ENCODE measurements at places on chromosomes 2 and 18.

GRCh38 chr2:27571197-27571596 lies 11.6 kb upstream of the ZNF512 start:
- no peak for DNase-seq

DNA sequence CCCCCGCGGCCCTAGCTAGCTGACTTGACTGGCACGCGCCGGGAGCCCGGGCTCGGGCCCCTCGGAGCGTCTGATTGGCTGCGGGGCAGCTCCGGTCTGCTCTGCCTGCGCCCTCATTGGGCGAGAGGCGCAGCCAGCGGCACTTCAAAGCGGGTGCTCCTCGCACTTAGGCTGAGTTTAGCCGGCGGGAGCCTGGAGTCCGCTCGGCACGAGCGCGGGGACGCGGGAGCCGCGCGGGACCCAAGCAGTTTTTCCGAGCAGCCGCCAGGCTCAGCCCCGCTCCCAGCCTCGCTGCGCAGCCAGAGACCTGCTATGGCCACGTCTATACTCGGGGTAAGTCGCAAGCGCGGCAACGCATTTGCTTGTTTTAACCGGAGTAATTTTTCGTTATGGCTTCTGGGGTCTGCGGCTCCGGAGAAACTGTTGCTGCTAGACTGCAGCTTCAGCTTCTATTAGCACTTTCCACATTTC lies at the start of gene SP9:
Gene SP9 (plus strand): TSS at position 174 of the 471 bp plus-strand sequence. CDS start 139 bp downstream, at position 313.
- no peak for DNase-seq

DNA sequence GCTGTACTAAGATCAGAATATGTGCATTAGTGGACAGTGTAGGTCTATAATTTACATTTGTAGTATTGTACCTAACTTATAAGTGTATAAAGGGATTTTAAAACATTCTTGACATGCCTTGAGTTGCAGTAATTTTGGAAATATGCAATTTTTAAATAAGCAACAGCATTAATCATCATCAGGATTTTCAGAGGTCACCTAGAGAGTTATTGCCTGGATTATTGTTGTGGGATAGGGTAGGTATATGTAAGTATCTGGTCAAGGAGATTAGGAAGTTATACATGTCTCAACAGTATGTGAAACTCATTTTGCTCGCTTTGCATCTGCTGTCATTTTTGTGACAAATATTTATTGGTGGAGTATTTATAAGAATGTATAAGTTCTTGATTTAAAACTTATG lies 184.2 kb downstream of the WDR7 start:
- DNase-seq: no peak

- DNase-seq: peak; percentile 10
Measured at GRCh38 chr2:88919087-88919738, 227.7 kb downstream of the RPIA start.

GRCh38 chr2:10124538-10125045 lies 2.1 kb downstream of the RRM2 start:
- peak; percentile 79 for DNase-seq

DNA sequence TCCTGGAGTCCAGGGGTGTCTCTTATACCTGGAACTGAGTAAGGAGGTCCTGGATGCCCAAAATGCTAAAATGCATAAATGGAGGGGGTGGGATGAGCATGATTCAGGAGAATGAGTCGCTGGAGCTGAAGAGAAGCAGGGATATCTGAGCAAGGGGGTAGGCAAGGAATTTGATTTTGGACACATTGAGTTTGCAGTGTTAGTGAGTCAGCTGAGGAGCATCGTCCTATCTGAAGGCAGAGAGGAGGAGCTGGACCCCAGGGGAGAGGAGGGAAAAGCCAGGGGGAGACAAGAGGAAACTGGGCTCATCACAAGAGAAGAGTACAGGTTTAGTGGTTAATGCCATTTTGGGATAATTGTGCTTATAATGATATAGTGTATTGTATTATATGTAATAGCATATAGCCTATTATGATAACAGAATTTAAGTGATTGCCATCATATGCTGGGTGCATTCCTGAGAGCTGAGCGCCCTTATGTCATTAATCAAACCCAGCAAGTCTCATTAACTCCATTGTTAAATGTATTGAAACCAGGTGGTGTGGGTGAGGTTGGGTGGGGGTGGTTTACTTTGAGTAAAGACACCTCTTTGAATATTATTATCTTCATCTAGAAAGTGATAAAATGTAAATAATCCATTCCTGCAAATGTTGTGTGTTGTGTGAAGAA lies 12.4 kb downstream of the EHD3 start:
- no peak for DNase-seq

DNA sequence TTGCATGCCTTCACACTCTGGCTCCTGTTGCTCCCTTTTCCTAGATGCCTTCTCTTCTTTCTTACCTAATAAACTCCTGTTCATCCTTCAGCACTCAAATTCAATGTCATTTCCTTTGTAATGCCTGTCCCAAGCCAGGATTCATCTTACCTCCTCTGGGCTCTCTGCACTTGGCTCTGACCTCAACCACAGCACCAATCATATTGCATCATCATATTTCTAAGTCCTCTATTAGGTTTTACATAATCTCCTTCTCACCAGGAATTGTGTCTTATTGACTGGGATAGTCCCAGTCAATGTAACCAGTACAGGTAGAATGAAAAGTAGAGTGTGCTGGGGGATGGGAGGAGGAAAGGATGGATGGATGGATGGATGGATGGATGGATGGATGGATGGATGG lies 187.1 kb downstream of the NRP2 start:
- no peak for DNase-seq

DNA sequence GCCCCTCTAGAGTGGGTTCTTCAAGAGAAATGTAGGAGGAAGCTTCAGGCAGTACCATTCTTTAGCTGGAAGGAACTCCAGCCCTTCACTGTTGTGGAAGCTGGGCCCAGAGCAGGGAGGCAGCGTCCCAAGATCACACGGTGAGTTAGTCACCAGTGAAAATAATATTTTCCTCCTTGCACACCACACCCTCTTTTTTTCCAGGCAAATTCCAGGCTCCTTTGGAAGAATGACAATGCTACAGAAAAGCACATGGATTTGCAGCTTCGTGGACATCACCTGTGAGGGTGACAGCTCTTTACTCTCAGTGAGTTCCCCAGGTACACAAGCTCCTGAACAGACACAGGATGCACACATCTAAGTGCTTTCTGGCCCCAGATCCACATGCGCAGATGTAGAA lies 157.1 kb downstream of the COL6A3 start:
- no peak for DNase-seq

- no peak for DNase-seq
Measured at GRCh38 chr2:107078584-107078983, 192.6 kb upstream of the ST6GAL2 start.

DNA sequence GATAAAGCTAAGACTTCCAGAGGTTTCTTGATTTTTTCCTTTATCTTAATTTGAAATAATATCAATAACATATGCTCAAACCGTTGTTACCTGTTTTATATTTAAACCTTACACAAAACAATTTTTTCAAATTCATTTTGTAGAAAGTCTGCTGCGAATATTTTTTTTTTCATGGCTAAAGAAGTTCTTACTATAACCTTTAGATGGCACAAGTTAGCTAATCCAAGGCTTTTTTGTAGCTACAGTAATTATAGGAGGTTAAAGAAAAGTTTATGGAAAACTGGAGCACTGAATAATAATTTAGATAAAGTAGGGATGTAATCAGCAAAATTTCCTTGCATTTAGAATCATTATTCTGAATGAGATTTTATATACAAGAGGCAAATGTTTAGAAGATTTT lies 78.0 kb upstream of the PNPT1 start:
- peak; percentile 13 for DNase-seq

- no peak for DNase-seq
Measured at GRCh38 chr2:10350761-10351160, 48.1 kb downstream of the HPCAL1 start.

DNA sequence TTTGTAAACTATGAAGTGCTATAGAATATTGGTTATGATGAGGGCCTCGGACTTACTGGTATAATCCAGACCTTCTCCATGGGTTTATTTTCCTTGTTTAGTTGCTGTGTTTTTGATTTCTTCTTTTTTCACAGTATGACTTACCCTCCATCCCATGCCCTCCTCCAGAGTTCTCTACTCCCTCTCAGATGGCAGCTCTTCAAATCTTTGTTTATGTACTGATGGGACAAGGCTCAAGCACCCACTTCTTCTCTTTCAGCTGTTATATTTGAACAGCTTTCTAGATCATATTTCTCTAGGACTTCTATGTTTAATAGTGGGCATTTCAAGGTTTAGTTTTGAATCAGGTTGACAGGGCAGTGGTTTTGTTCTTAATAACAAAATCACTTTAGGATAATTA lies 43.9 kb downstream of the CLIP4 start:
- no peak for DNase-seq

- DNase-seq: no peak
Measured at GRCh38 chr2:197713271-197713670, 8.1 kb downstream of the MARS2 start.

DNA sequence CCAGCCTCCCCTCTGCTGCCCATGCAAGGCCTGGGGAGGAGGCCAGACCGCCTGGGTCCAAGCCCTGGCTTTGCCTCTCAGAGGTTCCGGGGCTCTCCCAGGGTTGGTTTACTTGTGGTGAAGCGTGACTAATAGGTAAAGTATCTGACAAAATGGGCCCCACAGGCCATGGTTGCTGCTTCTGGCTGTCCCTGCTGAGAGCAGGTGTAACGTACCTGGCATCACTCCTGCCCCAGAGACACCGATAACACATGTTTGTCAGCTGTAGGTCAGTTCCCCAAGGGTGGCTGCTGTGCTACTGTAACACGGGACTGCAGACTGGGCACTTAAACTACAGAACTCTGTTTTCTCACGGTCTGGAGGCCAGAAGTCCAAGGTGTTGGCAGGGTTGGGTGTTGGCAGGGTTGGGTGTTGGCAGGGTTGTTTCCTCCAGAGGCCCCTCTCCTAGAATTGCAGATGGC lies 34.1 kb downstream of the ODC1 start:
- DNase-seq: no peak

DNA sequence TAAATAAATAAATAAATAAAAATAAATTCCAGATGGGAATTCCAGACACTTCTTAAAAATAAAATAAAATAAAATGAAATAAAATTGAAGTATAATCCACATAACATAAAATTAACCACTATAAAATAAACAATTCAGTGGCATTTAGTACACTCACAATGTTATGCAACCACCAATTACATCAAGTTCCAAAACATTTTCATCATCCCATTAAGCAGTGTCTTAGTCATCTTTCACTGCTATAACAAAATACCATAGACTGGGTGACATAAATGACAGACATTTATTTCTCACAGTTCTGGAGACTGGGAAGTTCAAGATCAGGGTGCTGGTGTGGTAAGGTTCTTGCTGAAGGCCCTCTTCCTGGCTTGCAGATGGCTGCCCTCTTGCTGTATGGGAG lies 22.6 kb upstream of the PROKR1 start:
- DNase-seq: no peak

DNA sequence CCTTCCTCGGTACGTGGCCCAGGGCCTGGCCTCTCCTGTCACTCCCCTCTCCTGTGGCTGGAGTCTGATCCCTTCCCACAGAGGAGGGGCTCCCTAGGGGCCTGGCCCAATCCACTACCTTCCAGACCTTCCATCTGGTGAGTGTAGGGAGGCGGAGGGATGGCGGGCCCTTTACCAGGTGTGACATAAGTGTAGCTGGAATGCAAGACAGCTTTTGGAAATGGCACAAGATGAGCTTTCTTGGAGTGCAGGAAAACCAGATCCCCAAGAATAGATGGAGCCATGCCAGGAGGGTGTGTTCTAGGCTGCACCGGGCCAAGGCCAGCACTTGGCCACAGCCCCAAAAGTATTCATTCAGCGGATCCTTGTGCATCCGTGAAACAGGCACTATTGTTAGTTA lies 30.1 kb downstream of the IGFBP5 start:
- no peak for DNase-seq

DNA sequence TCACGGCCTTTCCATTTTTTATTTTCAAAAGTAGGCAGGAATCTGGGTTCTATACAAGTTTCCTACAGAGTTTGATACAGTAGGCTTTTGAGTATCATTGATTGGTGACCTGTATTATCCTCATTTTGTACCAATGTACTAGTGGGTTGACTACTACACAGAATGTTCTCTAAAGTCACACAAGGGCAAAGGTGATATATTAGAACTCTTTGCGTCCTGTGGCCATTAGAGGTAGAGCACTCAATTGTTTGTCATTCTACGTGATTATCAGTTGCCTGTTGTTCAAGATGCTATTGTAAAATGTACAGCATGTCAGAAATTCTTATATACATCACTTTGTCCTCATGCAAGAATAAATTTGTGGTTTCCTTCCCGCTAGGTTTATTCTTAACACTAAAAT lies 24.8 kb downstream of the WDR75 start:
- no peak for DNase-seq

- DNase-seq: no peak
Measured at GRCh38 chr2:37843556-37843955, 81.5 kb upstream of the RMDN2 start.

- DNase-seq: no peak
Measured at GRCh38 chr18:42765302-42765701, 350.2 kb downstream of the RIT2 start.

DNA sequence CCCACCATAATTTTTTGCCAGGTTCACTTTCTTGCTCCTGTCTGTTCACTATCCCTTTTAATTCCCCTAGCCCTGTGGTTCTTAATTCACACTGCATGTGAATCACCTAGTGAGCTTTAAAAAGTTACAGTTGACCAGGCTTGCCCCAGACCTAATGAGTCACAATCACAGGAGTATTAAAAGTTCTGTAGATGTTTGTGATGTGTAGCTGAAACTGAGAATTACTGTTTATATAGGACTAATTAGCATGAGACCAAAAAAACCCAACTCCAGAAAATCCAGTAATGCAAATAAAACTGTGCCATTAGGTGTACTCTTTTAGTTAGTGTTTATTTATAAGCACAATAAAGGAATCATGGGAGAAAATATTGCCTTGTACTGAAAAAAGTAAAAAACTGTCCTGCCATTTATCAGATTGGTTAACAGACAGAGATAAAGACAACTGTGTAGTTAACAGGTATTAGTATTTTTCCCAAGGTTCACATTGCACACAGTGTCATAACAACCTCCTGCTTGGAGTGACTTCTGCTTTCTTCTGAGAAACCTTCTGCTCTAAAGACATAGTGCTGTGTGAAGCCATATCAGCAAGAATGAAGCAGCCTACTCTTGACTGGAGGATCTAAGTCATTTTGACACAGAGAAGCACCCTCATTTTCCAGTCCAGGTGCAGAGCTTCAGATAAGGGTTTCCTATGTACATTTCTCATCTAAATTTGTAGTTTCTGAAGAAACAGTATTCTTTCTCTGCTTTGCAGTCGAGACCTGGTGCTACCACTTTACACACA lies 39.0 kb downstream of the VAPA start:
- DNase-seq: peak; percentile 42

DNA sequence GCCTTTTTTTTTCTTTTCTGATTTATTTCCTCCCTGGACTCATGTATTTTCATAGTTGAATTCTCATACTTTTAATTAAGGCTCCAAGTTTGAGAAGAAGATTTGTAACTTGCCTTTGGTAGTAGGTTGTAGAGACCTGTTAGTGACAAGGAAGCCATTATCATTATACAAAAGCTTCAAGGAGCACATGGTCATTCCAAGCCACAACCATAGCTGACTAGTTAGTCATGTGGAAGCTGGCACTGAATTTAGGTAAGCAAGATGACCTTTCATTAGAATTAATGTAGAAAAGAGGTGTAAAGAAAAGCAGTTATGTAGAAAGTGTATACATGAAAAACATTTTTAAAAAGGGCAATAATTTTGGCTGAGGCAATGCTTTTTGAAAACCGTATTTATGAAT lies 89.7 kb downstream of the LRP1B start:
- DNase-seq: no peak
